ENCODE measurements at places on chromosomes 3 and 15.

- no peak for DNase-seq
Observed at GRCh38 chr15:58437531-58438105, 5.8 kb downstream of the LIPC start.

GRCh38 chr3:73504239-73504638 is 120.5 kb downstream of the PDZRN3 start:
- DNase-seq, result no peak

DNA sequence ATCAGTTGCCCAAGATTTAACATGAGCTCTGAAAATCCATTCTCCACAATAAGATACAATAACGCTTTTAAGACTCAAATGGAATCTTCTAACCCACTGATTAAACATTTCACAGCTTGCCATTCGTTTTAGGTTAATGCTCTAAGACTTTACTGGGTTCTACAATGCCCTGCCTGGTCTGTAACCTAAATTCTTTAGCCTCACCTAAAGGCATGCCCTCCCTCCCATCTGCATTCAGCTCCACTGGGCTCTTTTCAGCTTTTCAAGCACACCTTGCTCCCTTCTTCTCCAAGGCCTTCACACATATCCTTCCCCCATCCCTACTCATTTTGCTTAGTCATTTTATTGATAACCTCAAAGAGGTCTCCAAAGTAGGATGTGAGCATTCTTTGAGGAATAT is 290.9 kb downstream of the LSAMP start:
- DNase-seq, result no peak

DNA sequence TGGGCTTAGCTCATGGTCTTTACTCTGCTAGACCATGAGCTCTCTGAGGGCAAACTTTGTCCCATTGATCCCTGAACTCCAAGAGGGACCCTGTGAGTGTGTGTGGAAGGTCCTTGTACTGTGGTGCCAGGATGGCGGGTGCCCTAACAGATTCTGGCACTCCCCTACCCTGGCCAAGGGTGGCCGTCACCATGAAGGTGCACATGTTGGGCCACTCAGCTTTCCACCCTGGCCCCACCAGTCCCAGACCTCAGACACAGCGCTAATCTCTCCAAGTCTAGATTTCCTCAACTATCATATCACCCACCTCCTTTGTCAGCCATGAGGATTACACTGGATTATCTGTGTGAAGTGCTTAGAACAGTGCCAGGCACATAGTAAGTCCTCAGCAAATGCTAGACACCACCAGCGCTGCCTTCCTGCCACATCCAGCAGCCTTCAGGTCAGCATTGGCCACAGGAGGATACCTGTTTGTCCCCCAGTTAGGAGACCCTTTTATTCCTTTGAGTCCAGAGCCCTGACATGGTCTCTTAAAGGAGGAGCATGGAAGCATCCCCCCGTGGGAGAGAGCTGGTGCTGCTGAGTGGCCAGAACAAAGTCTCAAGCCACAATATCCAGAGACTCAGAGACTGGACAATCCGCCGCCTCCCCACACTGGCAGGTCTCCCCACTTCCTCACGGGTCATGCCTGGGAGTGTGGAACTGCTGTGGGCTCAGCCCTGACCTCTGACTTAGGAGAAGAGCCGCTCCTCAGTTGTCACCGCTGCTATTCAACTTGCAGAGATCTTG is 44.5 kb upstream of the SLCO2A1 start:
- no peak for DNase-seq

DNA sequence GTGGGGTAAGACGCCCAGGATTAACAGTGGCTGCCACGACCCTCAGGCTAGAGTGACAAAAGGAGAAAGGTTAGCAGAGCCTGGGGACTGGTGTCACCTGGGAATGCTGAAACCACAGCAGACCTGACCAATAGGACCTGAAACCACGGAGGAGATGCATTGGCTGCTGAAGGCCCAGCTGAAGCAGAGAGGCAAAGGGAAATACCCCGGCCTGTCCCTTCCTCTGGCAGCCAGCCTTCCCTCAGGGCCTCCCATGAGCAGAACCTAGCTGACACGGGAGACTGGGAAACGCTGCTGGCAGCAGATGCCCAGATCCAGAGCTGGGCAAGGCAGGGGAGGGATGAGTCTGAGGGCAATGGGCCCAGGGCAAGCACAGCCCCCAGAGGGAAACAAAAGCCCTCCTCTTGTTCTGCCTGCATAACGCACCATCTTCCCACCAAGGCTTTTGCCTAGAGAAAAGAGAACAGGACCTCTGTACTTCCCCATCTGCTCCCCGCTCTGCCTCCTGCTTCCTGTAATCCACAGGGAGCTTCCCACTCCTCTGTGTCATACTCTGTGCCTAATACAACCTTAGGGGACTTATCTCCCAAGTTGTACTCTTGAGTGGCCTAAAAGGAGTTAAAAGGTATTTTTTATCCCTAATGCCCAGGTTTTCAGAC is 216.2 kb downstream of the ABHD5 start:
- DNase-seq, result peak; percentile 31

GRCh38 chr15:79944622-79945021 is 26.4 kb downstream of the BCL2A1 start:
- no peak for DNase-seq

- peak; percentile 35 for DNase-seq
Observed at GRCh38 chr3:88005066-88005465, 53.7 kb downstream of the CGGBP1 start.

DNA sequence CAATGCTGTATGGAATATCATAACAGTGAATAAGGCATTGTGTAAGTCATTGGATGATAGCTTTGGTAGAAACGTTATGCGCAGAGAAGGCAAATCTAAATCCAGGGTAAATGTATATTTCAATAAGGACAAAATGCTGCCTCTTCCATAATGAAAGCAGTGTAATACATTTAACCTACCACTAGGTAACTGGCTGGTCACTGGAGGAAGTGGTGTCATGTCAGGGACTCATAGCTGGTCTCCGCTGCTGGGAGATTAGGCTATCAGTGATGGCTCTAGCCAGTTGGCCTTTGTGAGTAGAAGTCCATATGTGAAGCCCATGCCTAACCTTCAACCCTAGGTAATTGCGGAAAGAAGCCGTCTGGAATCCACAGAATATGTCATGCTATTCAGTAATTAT is 140.9 kb downstream of the NLGN1 start:
- no peak for DNase-seq

DNA sequence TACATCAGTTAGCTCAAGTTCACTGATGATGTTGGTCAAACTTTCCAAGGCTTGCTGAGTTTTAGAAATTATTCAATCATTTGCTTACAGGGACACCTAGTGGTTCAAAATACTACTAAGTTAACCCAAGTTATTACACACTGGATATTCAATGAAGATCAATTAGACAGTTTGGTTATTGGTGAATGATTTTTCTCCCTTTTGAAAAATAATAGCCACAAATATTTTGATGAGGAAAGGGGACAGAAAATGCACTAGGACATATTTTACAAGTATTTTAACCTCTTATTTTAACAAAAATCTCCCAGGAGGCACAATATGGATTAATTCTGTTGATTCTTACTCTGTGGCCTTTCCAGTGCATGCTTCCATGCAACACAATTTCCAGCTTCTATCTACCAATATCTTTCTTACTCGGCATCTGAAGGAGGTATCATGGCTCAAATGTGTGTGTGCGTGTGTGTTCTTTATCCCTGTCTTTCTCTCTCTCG is 20.1 kb upstream of the GOLGA6L2 start:
- peak; percentile 21 for DNase-seq

- DNase-seq, result no peak
Observed at GRCh38 chr3:156274791-156275190, 154.4 kb downstream of the KCNAB1 start.

DNA sequence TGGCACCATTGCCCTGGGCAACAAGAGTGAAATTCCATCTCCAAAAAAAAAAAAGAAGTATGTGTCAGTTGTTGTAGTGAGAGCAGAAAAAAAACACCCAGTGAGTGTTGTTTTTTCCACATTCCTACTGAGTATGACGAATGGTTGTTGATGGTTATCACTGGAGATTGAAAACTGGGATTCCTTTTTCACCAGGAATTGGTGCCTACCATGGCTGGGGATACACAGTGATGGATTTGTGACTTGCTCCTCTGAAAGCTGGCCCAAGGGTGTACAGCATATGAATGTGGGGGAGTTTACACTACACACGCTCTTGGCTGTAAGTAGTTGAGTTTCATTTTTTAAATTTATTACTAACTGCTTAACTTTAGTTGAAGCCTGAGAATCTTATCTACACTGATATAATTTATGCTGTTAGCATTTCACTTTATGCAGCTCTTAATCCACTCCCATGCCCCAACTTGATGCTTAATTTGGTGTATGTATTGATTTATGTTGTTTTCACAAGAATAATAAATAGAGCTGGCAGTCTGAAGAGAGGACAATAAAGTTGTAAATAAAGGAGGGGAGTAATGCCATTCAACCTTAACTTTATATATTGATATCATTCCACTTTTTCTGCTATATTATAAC is 56.0 kb upstream of the MME start:
- no peak for DNase-seq

DNA sequence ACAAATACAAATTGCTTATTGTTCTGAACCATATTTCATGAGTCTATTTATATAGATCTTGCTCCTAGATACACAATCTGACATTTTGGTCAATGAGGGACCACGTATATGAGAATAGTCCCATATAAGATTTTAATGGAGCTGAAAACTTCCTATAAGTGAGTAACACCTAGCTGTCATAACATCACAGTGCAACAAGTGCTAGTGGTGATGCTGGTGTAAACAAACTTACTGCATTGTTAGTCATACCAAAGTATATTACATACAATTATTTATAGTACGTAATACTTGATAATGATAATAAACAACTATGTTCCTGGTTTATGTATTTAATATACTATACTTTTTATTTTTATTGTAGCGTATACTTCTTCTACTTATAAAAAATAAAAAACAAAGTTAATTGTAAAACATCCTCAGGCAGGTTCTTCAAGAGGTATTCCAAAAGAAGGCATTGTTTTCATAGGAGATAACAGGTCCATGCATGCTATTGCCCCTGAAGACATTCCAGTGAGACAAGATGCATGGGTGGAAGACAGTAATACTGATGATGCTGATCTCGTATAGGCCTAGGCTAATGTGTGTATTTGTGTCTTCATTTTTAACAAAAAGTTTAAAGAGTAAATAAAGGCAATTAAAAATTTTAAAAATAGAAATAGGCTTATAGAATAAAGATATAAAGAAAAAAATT is 46.8 kb upstream of the NAALADL2 start:
- DNase-seq, result no peak

DNA sequence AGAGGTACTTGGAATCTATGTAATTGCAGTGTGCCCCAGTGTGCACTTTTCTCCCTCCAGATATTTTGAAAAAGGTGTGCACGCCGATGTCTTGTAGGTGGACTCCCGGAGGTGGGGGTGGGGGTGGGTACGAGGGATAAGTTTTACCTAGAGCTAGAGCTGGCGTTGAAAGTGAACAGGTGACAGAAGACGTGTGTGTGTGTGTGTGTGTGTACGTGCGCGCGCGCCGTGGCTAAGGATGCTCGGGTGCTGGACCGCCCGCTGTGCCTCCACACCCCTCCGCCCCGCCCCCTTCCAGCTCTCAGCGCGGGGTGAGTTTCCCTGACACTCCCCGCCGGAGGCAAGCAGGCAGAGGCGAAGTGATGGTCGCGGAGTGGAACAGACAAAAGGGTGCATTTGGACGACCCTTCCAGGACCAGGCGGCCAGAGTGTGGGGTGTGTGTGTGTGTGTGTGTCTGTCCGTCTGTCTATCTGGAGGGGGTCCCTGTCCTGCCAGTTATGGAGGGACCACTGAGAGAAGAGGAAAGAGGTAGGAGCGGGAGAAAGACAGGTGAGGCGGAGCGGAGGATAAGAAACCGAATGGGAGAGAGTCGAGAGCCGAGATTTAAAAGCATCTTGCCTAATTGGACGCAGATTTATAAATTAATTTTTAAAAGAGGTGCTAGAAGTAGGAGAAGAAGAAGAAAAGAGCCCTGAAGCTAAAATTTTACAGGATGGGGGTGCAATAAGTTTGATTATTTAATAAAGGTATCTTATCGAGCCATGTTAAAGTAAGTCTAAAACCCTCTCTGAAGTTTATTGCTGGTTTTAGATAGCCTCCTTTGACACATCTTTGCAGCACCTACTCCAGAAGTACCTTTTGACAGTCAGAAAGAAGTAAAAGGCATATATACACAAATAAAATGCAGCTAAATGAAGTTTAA is 335.8 kb upstream of the THRB start:
- DNase-seq, result no peak
